ENCODE measurements at places on chromosomes 3 and 15. TPM values are rescaled to one million over a fixed set of nuclear protein-coding genes. Genes with fewer than 3 reads are reported as not detected.

Gene UCN2
- total RNA-seq: not detected

Gene SEMA6D
- total RNA-seq: not detected

Gene MESP2
- not detected for total RNA-seq

Gene ST8SIA2
- not detected for total RNA-seq

Gene CFAP100
- total RNA-seq: not detected

Gene GABRR3
- not detected for total RNA-seq

Gene SERINC4
- 0.14 TPM for total RNA-seq

GRCh38 chr15:78968539-78969271 lies 23.9 kb upstream of the CTSH start:
- no peak for DNase-seq

DNA sequence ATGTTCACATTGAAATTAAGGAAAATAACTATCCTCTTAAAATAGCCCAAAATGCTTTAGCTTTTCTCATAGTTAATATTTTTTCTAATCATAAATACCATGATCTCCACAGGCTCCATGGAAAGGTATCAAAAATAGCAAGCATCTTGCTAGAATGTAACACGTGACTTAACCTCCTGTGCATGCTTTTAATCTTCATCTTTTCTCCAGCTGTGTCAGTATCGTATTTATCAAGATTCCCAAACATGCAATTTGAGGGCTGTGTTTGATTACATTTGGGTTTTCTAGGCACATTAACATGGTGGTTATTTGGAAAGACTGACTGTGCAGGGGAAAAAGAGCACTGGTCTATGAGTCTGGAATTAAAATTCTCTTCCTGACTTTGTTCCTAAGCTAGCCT lies 472.5 kb upstream of the MCTP2 start:
- DNase-seq: no peak

DNA sequence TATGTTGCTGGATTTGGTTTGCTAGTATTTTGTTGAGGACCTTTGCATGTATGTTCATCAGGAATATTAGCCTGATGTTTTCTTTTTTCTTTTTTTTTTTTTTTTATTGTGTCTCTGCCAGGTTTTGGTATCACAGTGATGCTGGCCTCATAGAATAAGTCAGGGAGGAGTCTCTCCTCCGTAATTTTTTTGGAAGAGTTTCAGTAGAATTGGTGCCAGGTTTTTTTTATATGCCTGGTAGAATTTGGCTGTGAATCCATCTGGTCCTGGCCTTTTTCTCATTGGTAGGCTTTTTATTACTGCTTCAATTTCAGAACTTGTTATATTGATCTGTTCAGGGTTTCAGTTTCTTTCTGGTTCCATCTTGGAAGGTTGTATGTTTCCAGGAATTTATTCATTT lies 165.8 kb downstream of the VPS8 start:
- DNase-seq: no peak

- no peak for DNase-seq
These were observed 18.8 kb upstream of the SSUH2 start for GRCh38 chr3:8663177-8664061.

GRCh38 chr3:186680869-186681268 lies 15.1 kb downstream of the HRG start:
- DNase-seq: no peak

Measured in activated naive CD8-positive, alpha-beta T cell treated with anti-CD3 and anti-CD28 coated beads for 36 hours (primary cell).